ENCODE measurements at places on chromosomes 6 and 20. TPM values are rescaled to one million over a fixed set of nuclear protein-coding genes. Genes with fewer than 3 reads are reported as not detected.

HAO1 gene
- not detected for total RNA-seq

SNAP25 gene
- total RNA-seq: not detected

RBM24 gene
- not detected for total RNA-seq

DZANK1 gene
- 3.4 TPM for total RNA-seq

HSD17B8 gene
- 29.0 TPM for total RNA-seq

OTOR gene
- total RNA-seq: not detected

WRNIP1 gene
- 42.8 TPM for total RNA-seq

CAGE1 gene
- 0.63 TPM for total RNA-seq

GRCh38 chr6:161235776-161236633 lies 37.9 kb downstream of the AGPAT4 start:
- no peak for DNase-seq

DNA sequence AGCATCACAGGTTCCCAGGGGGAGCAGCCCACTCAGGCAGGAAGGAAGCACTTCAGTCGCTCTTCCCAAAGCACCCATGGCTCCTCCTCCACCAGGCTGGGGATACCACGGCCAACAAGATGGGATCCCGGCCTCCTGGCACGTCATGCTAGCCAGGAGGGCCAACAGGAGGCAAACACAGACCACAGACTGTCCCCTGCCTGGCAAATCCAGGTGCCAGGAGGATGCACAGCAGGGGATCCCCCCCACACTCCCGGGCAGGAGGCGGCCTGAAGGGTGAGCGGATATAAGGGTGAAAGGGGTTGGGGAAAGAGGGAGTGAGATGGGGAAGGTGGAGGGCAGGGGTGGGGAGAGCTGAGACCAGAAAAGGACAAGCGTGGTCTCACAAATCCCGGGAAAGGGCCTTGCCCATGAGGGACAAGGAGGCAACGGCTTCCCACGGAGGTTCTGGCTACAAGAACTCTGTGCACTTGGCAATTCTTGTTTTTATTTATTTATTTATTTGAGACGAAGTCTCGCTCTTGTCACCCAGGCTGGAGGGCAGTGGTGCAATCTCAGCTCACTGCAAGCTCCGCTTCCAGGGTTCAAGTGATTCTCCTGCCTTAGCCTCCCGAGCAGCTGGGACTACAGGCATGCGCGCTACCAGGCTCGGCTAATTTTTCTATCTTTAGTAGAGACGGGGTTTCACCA lies 7.2 kb downstream of the PXDC1 start:
- DNase-seq: no peak

DNA sequence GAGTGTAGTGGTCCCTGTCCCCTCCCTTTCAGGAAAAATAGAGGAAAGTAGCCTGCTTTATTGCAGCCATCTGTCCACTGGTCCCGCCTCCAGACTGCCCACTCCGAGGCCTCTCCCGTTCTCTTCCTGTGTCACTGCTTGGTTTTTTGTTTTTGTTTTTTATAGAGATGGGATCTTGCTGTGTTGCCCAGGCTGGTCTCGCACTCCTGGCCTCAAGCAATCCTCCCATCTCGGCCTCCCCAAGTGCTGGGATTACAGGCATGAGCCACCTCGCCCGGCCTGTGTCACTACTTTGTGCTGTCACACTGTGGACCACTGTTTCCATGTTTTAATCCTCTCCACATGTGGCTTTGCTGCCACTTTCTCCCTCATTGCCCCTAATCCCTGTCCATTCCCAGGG lies 71.2 kb downstream of the ZBTB2 start:
- DNase-seq: no peak

DNA sequence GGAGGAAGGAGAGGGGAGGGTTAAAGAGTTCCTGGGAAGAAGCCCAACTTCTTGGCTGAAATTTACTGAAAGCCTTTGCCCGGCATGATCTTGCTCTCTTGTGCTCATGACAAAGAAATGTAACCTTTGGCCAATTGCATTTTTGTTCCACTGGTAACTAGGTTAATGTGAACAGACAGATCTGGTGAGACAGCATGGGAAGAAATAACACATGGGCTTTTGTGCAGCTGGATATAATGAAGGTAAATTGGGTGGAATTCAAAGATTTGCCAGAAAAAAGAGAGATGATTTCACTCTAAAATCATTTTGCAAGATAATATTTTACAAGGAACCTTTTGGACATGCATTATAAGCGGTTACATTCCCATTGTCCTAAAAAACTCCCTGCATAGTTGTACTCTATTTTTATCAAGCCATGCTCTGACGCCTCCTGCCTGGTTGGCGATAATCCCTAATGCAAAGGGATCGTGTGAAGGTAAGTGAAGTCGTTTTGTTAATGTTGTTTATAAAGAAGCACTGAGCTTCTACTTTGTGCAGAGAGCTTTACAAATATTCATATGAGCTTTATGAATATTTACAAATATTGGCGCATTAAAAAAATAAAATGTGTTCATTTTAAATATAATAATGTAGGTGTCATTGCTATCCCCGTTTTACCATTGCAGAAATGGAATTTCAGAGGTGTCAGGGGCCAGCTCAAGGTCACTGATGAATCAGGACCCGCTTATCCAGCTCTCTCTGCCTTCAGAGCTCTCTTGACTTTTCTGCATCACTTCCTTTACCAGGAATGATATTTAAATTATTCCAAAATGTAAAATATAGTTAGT lies 161.3 kb upstream of the AGPAT4 start:
- no peak for DNase-seq

DNA sequence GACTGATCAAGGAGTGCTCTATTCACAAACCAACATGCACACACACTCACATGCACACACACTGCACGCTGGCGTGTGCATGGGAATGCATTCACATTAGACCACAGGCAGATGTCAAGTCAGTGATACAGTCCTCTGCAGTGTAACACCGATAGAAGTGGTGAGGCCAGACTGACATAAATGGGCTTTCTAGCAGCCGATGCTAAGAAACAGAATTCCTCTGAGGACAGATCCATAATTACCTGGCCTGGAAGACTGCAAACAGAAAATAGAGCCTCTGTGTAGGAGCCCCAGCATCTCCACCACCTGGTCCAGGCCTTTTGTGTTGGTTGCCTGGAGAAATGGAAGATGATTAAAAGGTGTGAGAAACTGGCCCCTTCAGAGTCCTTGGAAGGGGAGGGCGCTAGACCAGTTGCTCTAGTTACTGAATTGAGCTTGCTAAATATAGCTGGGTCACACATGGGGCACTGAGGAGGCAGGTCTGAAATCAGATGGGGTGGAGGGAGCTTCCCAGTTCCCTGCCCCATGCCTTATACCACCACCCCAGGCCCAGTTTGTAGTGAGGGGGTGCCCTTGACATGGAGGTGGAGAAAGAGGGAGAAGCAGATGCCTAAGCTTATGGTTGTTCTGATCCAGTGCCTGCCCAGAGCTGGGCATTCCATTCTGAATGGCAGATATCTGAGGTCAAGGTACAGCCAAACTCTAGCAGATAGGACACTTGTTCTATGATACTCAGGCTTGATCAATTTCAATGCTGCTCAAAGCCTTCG lies 233.8 kb downstream of the LRFN2 start:
- no peak for DNase-seq

GRCh38 chr6:72798196-72798595 lies 176.3 kb downstream of the KCNQ5 start:
- no peak for DNase-seq

DNA sequence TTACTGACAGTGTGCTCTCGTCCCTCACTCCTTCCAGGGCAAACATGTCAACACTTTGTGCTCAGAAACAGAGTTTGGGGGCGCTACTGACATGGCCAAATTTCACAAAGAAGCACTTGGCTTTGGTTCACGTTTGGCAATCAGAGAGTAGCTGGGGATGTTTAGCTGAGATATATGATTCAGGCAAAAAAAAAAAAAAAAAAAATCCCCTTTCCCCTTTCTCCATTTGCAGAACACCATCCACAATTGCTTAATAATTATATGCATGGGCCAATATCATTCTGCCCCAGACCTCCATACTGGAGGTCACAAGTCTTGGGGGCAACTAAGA lies 128.4 kb upstream of the ADGRF1 start:
- no peak for DNase-seq

- DNase-seq: no peak
These were observed 350.0 kb upstream of the PRND start for GRCh38 chr20:4371623-4372251.

- no peak for DNase-seq
These were observed 179.2 kb upstream of the PHACTR1 start for GRCh38 chr6:12537389-12537788.

Data from naive thymus-derived CD8-positive, alpha-beta T cell (primary cell).